ENCODE measurements at places on chromosomes 11 and 22.
A peak's percentile ranks its signal among the peaks of the same experiment; 100 is the strongest.

GRCh38 chr22:39382410-39382809 lies 17.2 kb upstream of the TAB1 start:
- DNase-seq = no peak

GRCh38 chr22:46737976-46738646 lies at the start of gene CERK:
CERK (minus strand) TSS chr22:46738252; CDS start chr22:46738148, 104 bp downstream.
- DNase-seq = peak; percentile 75

- DNase-seq = no peak
These were observed 243.8 kb downstream of the TMEM135 start for GRCh38 chr11:87281496-87281895.

GRCh38 chr11:70060611-70061293 lies 17.4 kb upstream of the ANO1 start:
- no peak for DNase-seq

- no peak for DNase-seq
These were observed 238.4 kb downstream of the BRD1 start for GRCh38 chr22:49589301-49589700.

DNA sequence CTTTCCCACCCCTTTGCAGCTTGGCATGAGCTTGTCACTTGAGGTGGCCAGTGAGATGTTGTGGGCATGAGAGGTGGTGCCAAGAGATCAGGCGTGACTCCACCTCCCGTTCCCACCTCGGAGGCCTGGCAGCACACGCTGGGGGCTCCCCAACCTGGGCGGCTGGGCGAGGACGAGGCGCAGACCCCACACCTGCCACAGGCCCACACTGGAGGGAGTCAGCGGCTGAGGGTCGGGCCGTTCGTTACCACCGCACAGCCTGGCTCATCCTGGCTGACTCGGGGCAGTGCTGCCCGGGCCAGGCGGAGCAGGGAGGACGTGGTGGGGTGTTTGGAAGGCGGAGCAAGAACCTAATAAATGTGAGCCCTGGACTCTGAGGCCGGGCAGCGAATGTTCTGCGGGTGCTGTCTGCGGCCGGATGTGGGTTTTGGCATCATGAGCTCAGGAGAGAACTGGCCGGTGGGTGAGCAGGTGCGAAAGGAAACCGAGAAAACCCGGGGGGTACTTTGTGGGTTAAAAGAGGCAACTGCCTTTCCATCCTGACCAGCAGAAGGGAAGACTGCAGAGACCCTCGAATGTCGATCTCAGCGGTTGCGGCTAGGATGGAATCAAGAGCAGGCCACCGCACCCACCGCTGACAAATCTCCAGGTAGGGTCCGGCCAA lies 10.2 kb upstream of the IFITM3 start:
- no peak for DNase-seq

DNA sequence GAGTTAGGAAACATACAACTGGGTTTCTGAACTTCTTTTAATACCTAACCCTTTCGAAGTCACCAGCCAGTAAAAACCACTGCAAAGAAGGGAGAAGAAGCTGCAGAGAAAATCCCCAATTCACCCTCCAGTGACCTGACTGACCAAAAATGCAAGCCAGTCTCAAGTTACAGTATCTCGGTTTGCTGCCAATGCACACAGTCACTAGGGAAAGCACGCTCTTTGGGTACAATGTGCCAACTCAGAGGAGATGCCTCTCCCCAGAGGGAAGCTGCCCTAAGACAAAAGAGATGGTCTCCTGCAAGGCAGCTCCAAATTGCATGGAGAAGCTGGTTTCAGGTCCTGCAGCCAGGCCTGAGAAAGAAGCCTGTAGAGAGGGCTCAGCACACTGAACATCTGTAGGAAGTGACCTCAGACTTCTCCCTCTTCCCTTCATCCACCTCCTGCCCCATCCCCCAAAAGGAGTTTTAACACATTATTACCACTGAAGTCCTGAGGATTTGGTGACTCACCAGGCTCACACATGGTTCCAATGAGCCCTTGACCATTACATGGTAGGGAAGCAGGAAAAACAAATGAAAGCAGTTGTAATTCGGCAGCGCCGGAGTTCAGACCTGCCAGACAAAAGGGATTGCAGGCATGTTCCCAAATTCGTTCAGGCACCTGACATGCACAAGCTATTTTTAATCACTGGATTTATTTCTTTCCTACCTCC lies 90.1 kb downstream of the ETS1 start:
- DNase-seq = peak; percentile 65

GRCh38 chr11:47775240-47775869 lies 8.2 kb upstream of the FNBP4 start:
- no peak for DNase-seq

DNA sequence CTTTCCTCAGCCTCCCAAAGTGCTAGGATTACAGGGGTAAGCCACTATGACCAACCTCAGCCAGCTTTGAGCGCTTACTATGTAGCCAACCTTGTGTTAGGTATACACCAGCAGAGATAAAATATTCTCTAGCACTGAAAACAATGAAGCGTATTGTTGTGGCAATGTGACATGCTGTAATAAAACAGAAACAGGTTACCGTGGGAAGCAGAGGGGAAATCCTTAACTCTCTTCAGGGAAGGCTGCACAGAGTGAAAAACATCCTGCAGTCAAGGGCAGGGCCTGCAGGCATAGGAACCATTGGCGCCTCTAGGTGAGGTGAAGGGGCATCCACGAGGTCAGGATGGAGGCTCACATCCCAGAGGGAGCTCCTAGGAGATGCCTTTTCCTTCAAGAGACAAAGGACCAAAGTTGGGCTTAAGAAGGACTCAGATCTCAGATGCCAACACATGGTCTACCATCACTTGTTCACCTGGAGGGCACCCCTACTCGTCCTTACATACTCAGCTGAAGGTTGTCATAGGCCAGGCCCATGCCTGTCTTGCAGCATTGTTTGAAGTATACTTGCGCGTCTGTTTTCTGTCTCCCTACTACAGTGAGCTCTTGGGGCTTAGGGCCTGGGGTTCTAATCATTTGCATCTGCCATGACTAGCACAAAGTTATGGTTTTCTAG lies 8.0 kb downstream of the POLD4 start:
- no peak for DNase-seq

- DNase-seq = no peak
These were observed 726 bp downstream of the RTN4RL2 start for GRCh38 chr11:57460758-57461749.

DNA sequence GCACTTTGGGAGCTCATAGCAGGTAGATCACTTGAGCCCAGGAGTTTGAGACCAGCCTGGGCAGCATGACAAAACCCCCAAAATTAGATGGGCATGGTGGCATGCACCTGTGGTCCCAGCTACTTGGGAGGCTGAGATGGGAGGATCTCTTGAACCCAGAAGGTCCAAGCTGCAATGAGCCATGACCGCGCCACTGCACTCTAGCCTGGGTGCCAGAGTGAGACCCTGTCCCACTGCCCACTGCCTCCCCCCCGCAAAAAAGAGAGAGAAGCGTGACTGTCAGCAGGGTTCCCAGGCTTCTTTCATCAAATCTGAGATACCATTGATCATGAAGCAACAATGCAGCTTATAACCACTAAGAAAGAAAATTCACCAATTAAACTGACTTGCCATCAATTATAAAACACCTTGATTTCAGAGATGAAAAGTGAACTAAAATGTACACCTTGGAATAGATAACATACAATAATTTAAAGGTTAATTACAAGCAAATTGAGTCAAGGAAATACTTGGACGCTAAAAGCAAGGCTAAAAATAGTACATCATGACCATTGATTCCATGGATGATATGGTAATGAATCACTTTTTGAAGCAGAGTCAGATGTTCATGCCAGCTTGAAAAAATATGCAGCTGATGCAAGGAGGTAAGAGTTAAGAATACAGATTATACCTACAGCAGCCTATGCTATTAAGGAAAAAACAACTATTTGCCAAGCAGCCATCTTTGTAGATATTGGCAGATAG lies 90.8 kb upstream of the ALKBH3 start:
- DNase-seq = no peak

- DNase-seq = no peak
These were observed 115.9 kb downstream of the ARFGAP2 start for GRCh38 chr11:47060807-47061206.

DNA sequence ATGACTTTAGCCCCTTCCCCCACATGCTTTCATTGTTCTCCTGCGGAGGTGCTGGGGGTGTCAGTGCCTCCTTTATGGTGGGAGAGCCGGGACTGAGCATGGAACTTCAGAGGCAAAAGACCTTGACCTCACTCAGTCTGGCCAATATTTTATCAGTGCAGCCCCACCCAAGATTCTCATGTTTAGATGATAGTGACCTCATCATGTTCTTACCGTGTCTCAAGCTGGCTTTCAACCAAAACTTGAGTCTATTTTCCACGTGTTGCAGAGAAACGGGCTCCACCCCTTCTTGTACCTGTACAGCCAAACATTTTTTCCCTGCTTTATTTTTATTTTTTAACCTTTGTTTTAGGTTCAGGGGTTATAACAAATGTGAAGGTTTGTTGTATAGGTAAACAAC lies 47.7 kb upstream of the NECTIN1 start:
- DNase-seq = no peak

DNA sequence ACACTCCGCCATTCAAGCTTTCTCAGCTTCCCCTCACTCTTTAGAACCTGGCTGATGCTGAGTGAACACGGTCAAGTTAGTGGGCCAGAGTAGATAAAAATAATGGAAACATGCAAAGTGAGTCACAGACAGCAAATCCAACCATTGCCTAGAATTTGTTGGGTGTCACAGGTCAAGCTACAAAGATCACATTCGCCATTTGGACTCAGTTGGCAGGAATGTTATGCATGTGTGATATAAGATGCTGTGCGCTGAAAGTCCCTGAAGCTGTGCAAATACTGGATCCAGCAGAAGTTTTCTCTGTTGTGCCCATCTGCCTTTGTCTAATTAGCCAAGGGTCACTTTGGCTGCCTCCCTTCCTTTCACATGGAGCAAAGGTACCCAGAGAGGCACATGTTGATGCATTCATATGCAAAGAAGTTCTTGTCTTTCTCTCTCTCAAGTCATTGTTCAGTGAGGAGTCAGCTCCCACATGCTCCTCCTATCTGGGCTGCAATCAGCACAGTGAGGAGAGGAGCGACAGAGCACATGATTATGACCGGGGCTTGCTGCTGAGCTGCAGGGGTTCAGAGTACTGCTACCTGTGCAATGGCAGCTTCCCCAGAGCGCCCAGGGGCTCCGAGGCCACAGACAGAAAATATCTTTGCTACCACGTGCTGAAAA lies 39.7 kb downstream of the FLI1 start:
- DNase-seq = peak; percentile 70

DNA sequence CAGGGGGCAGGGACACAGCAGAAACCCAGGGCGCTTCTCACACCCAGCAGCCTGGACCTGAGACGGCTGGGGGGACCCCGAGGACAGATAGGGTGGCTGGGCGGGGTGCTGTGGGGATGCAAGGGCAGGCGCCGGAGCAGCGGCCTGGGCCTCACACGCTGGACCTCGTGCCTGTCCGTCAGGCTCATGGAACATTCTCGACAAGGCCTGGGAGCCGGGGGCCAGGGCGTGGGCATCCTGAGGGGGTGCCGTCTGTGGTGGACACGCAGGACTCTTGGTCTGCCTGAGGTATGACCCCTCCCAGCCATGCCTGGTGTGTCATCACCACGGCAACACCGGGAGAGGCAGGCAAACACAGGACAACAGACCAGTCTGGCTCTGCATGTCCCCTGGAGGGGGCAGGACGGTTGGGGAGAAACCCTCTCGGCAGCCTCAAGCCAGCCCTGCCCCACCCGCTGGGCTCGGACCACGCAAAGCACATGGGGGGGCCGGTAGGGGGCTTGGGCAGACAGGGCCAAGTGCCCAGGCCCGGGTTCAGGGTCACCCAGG lies 21.4 kb downstream of the MRPL23 start:
- no peak for DNase-seq

DNA sequence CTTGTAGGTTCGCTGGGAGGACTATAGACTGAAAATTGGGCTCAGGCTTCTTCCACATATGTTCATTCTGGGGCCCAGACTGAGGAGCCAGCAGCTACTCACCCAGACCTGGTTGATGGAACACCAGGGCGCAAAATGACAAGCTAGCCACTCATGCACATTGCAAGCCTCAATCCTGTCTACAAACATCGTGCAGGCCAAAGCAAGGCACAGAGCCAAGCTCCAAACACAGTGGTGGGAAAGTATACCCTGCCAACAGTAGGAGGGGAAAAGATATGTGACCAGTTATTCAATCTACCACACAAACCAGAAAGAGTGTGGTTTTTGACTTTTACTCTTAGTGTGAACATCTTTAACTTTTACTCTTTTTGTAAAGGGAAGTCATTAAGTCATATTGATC lies 660.5 kb downstream of the NTM start:
- DNase-seq = no peak

GRCh38 chr11:114187173-114187572 lies 109.0 kb upstream of the NNMT start:
- no peak for DNase-seq

GRCh38 chr11:32615422-32615821 lies 31.8 kb downstream of the EIF3M start:
- peak; percentile 2 for DNase-seq

DNA sequence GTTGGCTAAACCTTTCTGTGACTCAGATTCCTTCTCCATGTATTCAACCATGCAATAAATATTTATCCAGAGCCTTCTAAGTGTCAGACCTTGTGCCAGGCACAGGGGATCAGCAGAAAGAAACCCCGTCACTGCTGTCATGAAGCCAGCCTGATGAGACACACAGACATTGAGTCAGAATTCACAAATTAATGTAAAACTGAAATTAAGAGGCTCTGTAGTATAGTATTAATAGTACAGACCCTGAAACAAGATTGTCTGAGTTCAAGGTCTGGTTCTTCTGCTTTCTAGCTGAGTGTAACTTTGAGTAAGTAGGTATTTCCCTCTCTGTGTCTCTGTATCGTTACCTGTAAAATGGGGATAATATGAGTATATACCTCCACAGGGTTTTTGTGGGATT lies 46.9 kb downstream of the ME3 start:
- no peak for DNase-seq

DNA sequence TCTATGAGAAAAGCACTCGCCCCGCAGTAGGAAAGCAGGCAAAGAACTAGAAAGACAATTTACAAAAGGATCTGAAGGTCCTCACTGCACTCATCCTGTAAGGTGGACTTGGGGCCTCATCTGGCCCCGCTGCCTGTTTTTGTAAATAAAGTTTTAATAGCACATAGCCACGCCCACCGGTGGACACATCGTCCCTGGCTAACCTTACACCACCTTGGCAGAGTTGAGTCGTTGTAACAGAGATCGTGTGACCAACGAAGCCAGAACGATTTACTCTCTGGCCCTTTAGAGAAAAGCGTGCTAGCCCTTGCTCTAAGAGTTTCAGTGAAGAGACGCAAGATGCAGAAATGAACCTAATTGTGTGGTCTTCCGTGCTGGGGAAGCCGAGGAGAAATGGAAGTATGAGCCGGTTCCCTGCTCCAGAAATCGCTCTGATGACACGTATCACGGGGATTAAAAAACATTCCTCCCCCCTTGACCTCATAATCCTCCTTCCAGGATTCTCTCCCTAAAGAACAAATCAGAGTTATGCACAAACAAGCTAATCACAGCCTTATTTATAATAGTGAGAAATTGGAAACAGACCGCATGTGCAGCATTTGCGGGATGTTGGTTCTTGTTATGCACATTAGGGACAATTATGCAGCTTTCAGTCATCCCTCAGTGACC lies 80.1 kb downstream of the CDKN1C start:
- DNase-seq = no peak

GRCh38 chr11:113574171-113574570 lies 99.0 kb upstream of the DRD2 start:
- DNase-seq = no peak
